NCI-H2081 (cell line): ENCODE measurements at places on chromosomes 1 and 21.
A peak's percentile ranks its signal among the peaks of the same experiment; 100 is the strongest.

DNA sequence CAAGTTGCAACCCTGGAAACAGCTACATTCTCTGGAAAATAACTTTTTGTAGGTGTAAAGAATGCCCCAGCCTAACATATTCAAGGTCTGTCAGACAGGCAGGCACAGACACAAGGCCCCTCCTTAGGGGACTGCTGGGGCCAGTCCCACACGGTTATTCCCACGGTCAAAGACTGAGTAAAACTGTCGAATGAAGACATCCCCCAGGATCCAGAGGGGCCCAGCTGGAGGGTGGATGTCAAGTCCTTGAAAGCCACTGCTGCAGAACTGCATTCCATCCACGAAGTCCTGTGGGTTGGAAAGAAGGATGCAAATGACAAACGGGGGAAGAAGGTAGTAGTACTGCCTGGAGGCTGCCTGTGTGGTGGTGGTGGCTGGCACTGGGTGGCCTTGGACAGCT is 6.9 kb upstream of the RAB7B start:
- no peak for DNase-seq

DNA sequence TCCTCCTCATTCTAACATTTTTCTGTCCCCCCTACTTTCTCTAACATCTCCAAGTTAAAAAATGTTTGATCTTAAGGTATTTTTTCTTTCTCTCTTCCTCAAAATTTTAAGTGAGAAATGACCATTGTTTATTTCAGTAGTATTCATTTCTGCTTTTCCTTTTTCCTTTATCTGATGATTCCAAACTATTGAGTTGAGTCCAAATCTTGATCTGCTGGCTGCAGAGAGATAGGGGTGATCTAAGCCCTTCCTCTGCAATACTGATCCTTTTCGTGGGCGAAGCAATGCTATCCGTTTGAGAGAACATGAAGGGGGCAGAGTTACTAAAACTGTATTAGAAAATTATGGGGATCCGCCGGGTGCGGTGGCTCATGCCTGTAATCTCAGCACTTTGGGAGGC is 516 bp upstream of the NMNAT2 start:
- DNase-seq = no peak

DNA sequence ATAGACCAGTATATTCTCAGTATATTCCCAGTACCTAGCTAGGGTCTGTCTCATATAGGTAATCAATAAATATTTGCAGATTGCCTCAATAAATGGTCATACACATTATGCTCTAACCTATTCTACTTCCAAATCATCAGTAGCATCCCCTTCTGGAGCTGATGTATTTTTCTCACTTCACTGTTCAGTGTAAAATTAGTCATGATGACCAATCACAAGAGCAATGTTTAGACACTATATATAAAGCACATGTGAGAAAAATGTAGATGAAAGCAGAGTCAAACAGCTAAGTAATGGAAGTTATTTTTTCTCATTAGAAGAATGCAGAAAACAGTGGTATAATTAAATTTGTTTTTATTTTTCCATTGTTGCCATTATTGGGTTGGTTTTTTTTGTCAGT is 34.7 kb downstream of the EPRS1 start:
- no peak for DNase-seq

DNA sequence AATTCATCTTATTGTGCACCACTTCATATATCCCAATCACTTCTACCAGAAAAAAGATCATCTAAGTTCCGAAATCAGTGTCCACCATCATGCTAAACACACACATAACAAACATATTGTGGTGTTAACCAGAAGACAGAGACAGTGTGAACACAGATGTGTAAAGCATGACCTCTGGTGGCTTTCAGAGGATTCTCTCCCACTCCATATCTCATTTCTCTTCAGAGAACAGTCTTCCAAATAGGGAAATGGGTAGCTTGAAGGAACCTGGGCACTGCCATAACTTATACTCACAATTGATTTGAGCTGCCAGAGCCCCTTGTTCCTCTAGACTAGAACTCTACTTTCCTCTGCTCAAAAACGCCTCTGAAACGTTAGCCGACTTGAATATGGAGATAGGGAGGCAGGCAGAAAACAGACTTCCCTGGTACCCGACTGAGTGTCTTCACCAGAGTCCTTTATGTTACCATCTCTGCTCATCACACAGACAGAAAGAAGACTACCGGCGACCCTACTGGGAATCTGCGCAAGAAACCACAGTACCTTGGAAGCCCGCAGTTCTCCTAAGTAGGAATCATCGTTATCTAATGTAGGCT is 1.8 kb upstream of the ELAPOR1 start:
- DNase-seq = no peak

GRCh38 chr1:30325085-30325935 is 398.1 kb downstream of the MATN1 start:
- DNase-seq = no peak

- DNase-seq = no peak
Measured at GRCh38 chr1:174800876-174801275, 198.9 kb upstream of the CACYBP start.

- no peak for DNase-seq
Measured at GRCh38 chr1:61120998-61121397, 38.6 kb downstream of the NFIA start.

- no peak for DNase-seq
Measured at GRCh38 chr1:168742386-168742785, 13.4 kb upstream of the DPT start.

DNA sequence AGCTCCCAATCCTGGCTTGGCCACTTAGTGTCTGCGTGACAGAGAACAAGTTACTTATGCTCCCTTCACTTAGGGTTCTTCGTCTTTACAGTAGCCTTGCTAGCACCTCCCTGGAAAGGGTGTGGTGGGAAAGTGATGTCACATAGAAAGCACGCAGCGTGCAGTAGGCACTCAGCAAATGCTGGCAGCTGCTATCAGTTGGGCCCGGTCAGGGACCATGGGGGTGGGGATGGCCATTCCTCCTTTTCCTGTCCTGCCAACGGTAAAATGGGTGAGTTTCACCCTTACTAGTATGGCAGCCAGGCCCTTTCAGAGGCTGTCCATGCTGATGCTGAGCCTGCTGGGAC is 6.2 kb upstream of the KCNA10 start:
- DNase-seq = no peak

GRCh38 chr1:185861630-185862029 is 127.4 kb downstream of the HMCN1 start:
- peak; percentile 16 for DNase-seq

- no peak for DNase-seq
Measured at GRCh38 chr1:222454186-222454585, 93.7 kb downstream of the HHIPL2 start.

DNA sequence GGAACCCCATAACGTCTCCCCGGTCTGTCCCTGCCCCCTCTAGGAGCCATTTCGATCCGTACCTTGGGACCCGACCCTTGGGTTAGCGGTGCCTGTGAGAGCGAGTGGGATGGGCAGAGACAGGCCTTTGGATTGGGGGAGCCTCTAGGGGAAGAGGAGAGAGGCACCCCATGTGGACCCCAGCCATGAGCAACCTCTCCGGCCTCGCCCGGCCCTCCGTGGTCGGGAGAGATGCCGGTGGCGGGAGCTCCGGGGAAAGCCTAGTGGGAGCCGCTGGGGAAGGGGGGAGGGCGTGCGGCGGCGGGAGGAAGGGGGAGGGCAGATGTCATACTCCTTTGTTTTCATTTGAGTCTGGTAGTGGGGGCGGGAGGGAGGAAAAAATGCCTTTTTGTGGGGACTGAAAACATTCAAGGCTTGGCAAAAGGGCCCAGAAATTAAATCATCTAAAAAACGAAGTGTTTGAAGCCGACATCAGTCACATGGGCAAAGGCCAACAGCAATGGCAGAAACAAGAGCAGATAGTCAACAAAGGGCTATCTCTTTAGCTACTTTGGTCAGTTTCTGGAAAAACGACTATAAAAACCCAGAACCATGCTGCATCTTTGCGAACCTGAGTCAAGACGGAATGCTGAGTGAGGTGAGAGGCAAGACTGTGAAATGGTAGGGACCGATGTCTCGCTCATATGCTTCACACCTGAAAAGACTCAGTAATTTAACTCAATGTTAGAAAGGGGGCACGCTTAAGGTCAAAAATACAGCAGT is 758 bp downstream of the PTBP2 start:
- peak; percentile 8 for DNase-seq

- DNase-seq = no peak
Measured at GRCh38 chr1:193785850-193786420, 599.5 kb upstream of the B3GALT2 start.

GRCh38 chr1:39212499-39212898 is 8.0 kb downstream of the MACF1 start:
- no peak for DNase-seq

DNA sequence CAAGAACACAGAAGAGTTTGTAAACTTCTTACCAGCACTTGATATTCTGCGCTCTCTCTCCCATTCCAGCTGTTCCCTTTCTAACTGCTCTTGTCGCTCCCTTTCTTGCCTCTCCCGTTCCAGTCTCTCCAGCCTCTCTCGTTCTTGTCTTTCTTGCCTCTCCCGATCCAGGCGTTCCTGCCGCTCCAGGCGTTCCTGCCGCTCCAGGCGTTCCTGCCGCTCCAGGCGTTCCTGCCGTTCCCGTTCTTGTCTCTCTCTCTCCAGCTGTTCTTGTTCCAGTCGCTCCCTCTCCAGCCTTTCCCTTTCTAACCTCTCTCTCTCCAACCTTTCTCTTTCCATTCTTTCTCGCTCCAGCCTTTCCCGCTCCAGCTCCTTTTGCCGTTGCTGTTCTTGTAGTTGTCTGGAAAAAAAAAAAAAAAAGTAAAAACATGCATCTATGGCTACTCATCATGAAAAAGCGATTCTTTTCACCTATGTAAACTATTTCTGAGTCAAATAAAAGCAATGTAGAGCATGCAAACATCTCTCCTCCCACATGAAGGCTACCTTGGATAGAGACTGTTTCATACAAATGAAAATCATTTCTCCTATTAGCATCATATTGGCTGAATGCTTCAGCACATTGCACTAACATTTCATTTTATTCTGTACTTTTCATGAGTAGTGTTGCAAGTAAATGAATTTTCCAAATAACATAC is 91.5 kb upstream of the LBR start:
- DNase-seq = no peak

DNA sequence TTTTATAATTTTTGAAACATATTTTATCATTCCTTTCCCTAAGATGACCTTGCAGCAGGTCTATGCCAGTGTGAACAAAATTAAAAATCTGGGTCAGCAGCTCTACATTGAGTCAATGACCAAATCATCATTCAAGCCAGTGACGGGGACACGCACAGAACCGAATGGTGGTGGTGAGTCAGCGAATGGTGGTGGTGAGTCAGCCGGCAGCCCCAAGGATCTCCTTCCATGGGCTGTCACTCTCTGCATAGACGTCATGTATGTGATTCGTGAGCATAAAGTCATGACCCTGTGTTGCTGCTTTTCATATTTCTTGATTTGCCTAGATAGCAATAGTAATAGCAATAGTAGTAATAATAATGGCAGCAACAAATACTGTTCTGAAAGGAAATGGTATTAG is 26.3 kb downstream of the PER3 start:
- no peak for DNase-seq

GRCh38 chr1:119988306-119989062 is 81.0 kb downstream of the NOTCH2 start:
- DNase-seq = no peak

- no peak for DNase-seq
Measured at GRCh38 chr1:19643602-19644394, at the start of gene NBL1. Gene NBL1, plus strand, starts transcription at chr1:19644311. Its CDS starts 10,720 bp downstream, at chr1:19655031.
